ENCODE measurements at places on chromosomes 4 and X. TPM values are rescaled to one million over a fixed set of nuclear protein-coding genes. Genes with fewer than 3 reads are reported as not detected.
A peak's percentile ranks its signal among the peaks of the same experiment; 100 is the strongest.

- no peak for DNase-seq
Observed at GRCh38 chr4:77126809-77127208, 30.2 kb upstream of the CCNG2 start.

The ODAPH gene
- total RNA-seq: not detected

The P2RY8 gene
- total RNA-seq: 0.66 TPM

GRCh38 chr4:79823148-79823763, 249.8 kb downstream of the ANTXR2 start:
- no peak for DNase-seq

The CXCR3 gene
- total RNA-seq: 0.17 TPM

- DNase-seq: no peak
Observed at GRCh38 chr4:155759372-155760252, 791 bp downstream of the GUCY1B1 start.

GRCh38 chrX:44570522-44570921, 27.9 kb upstream of the FUNDC1 start:
- DNase-seq: no peak

DNA sequence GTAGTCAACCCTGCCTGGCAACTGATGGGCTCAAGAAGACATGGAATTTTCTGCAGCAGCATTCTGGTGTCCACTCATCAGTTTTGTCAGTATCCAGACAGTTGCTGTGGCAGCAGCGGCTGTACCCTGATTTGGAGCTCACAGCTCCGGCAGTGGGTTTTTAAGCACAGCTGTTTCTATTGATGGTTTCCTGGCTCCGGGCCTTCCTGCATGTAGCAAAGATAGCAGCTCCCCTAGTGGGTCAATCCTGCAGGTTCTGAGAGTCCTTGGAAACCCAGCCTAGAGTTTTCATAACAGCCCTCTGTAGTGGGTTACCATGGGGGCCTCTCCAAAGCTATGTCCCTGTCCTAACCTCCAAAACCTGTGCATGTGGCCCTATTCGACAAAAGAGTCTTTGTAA, 84.0 kb upstream of the ATP6AP2 start:
- DNase-seq: peak; percentile 4

DNA sequence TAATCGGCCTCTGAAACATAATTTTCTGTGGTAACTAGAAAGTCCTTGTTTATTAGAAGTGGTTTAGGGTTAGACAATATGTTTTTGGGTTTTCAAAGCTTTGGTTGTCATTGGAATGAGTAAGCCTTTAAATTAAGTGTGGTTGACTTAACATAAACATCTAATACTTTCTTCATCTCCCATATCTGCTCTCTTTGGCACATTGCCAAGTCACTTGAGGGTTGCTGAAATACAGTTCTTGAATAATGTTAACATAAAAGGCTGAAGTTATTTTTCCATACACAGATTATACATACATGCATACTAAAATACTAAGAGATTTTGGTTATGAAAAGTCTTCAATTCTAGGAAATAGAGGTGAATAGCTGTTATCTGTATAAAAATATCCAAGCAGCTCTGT, 241.7 kb upstream of the BMP3 start:
- no peak for DNase-seq

The PHEX gene
- 0.07 TPM for total RNA-seq

The CT47C1 gene
- total RNA-seq: not detected

GRCh38 chr4:133247861-133248260, 98.8 kb downstream of the PCDH10 start:
- no peak for DNase-seq

The ZNF141 gene
- total RNA-seq: not detected

The LNX1 gene
- 0.62 TPM for total RNA-seq

GRCh38 chr4:146158036-146158745, 17.3 kb upstream of the LSM6 start:
- DNase-seq: no peak

The CLDN34 gene
- 0.21 TPM for total RNA-seq

The XAGE1B gene
- total RNA-seq: not detected

The PAGE5 gene
- total RNA-seq: not detected

- peak; percentile 59 for DNase-seq
Observed at GRCh38 chrX:108447303-108447702, 7.7 kb downstream of the COL4A5 start.

The PNMA6A gene
- total RNA-seq: 0.11 TPM

DNA sequence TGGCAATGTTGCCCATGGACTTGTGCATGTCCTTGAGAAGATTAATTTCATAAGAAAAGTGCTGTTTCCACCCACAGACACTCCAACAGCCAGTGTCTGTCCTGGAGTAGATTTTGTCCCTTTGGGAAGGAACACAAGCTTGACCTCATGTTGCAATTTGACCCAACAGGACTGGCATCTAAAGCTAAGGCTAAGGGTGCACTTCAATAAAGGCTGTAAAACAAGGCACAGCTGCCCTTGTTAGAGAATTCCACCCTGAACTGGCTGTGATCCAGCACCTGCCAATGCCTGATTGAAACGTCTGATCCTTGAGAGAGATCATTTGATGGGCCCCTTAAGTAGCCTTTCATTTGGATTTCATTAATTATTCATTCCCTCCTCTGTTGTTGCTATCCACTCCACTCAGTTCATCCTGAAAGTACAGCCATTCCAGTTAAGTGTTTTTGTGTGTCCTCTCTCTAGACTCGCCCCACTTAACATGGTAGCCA, 56.2 kb downstream of the CD99L2 start:
- no peak for DNase-seq

DNA sequence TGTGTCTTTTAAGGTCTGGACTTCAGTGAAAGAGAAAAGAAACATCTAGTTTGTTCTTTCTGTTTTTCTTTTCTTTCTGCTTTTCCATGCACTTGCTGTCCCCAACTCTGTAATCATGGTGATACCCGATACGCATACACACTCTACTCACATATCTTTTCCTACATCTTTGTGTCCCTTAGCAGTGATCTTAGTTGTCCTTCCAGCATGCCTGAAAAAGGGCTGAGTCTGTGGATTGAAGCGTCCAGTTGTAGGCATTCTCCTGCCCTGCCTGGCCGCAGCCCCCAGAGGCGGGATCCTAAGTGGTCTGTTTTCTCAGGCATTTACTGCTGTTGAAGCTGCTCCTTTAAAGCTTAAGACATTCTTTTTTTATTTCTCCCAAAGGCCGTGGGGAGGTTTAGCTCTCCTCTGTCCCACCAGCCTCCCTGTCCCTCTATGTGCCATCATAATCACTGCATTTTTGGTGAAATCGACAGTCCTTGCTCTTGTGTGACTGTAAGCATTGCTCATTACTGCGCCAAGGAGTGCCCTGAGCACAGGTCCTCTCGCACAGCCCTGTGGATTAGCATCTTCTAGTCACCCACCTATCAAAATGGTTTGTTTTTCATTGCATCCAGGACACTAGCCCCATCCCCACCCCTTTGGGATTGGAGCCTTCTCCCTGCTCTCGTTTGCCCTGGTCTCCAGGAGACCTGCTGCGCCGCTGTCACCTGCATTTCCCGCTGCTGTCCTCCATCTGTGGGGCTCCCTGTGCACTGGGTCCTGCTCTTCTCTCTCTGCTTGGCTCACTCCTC, 4.4 kb downstream of the RGS12 start:
- no peak for DNase-seq

- DNase-seq: no peak
Observed at GRCh38 chr4:77582711-77583110, 22.9 kb upstream of the CXCL13 start.

The MTTP gene
- total RNA-seq: 102 TPM

The ERVMER34-1 gene
- 0.24 TPM for total RNA-seq

The ENAM gene
- not detected for total RNA-seq

GRCh38 chrX:19740744-19741143, 146.7 kb downstream of the SH3KBP1 start:
- peak; percentile 57 for DNase-seq

GRCh38 chr4:94934864-94935263, 177.1 kb downstream of the BMPR1B start:
- no peak for DNase-seq

- DNase-seq: peak; percentile 1
Observed at GRCh38 chrX:7828594-7828993, 14.4 kb upstream of the VCX start.

DNA sequence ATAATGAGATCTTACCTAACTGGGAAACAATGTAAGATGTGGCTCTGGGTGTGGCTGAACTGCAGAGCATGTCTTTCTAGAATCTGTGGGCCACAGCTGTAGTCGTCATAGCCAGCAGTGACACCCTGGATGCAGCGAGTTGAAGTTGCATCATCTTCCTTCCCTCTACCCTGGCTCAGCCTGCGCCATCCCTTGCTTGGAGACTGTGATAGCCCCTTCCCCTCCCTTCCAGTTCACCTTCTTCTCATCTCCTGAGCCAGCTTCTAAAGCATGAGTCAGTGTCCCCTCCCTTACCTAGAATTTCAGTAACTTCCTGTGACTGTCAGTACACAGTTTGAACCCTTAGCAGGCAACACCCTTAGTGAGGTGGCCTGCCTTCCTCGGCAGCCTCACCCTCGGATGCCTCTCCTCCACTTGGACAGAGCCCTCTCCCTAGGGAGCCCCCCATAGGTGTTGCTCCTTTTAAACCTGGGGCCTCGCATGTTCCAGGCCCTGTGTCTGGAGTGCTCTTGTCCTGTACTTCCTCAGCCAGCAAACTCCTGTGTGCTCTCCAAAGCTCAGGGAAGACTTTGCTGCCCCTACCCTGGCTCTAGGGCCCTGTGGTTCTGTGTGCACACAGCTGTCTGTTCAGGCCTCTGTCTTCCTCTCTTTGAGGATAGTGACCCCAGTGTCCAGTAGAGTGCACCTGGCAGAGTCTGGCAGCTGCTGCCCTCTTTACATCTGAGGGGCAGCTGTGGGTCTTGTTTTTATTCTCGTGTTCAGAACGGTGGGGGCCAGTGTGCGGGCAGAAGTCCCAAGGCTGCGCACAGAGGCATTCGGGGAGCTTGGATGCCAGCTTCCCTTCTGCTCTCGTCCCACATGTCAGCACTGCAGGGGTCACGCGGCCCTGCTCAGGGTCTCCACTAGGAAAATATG, 43.7 kb upstream of the TADA2B start:
- DNase-seq: no peak

GRCh38 chr4:106707776-106708463, 328.2 kb downstream of the DKK2 start:
- DNase-seq: no peak

DNA sequence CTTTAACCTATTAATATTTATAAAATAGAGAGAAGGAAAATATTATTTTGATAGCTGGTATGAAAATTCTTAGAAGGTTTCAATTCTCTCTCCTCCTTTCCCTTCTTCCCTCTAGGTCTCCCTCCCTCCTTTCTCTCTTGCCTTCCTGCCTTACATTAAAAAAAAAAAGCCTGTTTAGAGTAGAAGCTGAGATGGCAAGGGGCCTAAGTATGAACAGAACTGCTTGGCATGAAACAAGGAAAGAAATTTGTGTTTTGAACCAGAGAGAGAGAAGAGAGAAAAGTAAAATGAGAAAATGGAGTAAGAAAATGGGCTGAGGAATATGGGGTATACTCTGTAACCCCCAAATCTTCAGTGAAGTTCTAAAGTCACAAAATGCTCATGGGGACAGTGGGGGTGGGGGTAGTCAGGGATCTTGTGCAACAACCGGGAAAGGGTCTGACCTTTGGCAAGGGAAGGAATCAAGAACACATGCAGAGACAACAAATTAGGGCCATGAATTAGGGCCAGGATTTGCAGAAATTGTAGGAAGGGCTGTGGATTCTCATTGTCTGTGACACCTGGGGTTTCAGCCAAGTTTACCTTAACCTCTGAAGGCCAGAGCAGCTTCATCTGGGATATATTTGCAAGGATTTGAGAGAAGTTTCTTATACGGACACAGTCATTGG, 30.6 kb downstream of the SUPT20HL2 start:
- DNase-seq: no peak

GRCh38 chr4:177489471-177490246, 47.4 kb upstream of the AGA start:
- no peak for DNase-seq
